ENCODE measurements at places on chromosomes 2 and 18. TPM values are rescaled to one million over a fixed set of nuclear protein-coding genes. Genes with fewer than 3 reads are reported as not detected.
A peak's percentile ranks its signal among the peaks of the same experiment; 100 is the strongest.

DNA sequence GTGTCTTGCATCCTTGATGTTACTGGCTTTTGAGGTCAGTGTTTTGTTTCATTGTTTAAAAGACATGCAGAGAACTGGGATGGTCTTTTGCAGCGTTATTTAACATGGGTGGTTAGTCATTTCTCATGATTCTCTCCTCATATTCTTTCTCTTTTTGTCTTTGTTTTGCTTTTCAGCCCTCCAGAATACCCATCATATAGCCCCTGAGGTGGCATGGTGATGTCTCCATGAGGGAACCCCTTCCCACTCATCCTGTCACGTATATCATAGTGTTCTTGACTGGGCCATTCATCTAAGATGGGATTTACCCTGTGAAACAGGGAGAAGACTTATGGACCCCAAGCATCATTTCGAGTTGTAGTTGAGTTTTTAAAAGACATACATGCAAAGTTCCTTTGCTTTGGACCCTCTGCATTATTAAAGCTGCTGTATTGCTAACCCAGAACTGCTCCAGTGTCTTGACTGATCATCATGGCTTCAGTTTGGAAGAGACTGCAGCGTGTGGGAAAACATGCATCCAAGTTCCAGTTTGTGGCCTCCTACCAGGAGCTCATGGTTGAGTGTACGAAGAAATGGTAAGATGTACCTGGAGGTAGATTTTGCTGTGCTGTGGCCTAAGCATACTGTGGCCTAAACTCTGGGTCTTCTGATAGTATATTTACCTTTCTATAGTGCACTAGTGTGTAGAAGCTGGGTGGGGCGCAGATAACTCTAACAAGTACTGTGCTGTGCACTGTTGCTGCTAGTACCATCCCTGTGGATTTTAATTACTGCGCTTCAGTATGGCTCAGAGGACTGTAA is 1.4 kb downstream of the EHBP1 start:
- DNase-seq = peak; percentile 50

DNA sequence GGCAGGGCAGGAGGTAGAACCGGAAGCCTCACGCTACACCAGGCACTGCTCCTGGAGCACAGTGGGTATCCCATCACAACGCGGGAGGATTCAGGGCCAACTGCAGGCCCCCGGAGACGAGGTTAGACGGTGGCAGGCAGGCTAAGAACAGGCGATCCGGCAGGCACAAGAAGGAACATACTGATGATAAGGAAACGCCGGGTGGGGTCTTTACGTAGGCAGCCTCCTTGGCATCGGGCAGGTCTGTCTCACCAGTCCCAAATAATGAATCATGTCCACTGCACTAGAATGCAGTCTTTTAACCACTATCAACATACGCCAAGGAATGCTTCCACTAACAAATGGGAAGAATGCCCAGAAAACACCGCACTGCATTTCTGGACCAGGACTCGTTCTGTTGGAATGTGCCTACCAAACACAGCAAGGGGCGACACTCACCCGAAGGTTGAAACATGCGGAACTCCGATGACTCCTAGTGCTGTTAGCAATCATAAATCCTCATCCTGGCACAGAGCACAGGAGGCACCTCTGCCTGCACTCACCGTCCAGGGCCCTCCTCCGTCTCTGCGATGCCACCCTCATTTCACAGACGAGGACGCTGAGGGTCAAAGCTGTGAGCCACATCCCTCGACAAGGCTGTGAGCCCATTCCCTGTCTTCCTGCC is 35.2 kb downstream of the ZNF516 start:
- no peak for DNase-seq

- no peak for DNase-seq
These were observed 89.5 kb downstream of the MRPS9 start for GRCh38 chr2:105127289-105127915.

- no peak for DNase-seq
These were observed 323.9 kb downstream of the SLC8A1 start for GRCh38 chr2:40127890-40128557.

GRCh38 chr2:219628986-219629901 is 1.8 kb downstream of the SLC4A3 start:
- DNase-seq = no peak

Gene PTGR3
- total RNA-seq = 16.1 TPM

DNA sequence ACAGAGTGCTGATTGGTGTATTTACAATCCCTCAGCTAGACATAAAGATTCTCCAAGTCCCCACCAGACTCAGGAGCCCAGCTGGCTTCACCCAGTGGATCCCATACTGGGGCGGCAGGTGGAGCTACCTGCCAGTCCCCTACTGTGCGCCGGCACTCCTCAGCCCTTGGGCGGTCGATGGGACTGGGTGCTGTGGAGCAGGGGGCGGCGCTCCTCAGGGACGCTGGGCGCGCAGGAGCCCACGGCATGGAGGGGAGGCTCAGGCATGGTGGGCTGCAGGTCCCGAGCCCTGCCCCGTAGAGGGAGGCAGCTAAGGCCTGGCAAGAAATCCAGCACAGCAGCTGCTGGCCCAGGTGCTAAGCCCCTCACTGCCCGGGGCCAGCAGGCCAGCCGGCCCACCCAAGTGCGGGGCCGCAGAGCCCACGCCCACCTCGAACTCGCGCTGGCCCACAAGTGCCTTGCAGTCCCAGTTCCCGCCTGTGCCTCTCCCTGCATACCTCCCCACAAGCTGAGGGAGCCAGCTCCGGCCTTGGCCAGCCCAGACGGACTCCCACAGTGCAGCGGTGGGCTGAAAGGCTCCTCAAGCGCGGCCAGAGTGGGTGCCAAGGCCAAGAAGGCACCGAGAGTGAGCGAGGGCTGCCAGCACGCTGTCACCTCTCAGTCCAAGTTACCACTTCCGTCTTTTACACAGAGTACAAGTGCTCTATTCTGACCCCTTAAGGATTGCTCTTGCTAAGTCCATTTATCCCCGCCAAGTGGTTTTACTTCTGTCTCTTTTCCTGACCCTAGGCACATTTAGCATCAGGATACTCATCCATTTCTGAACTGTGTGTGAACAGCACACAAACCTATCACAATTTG is 1.7 kb upstream of the RPE start:
- no peak for DNase-seq

DNA sequence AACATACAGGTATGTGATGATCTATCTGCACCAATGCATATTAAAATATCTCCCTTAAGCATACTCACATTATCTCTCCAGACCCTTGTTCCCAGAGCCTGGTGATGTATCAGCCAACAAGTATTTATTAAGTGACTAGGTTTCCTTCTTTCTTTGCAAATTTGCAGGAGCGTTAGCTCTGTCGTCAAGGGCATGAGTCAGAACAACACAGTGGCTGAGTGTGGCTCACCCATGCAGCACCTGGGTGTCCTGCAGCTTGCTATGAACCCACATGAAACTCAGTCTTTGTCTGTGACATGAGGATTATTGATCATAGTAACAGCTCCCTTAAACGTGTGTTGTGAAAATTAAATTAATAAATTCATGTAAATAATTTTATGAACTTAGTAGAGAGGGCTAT is 96.6 kb downstream of the PIEZO2 start:
- no peak for DNase-seq

Gene TNFRSF11A
- total RNA-seq = 7.4 TPM

DNA sequence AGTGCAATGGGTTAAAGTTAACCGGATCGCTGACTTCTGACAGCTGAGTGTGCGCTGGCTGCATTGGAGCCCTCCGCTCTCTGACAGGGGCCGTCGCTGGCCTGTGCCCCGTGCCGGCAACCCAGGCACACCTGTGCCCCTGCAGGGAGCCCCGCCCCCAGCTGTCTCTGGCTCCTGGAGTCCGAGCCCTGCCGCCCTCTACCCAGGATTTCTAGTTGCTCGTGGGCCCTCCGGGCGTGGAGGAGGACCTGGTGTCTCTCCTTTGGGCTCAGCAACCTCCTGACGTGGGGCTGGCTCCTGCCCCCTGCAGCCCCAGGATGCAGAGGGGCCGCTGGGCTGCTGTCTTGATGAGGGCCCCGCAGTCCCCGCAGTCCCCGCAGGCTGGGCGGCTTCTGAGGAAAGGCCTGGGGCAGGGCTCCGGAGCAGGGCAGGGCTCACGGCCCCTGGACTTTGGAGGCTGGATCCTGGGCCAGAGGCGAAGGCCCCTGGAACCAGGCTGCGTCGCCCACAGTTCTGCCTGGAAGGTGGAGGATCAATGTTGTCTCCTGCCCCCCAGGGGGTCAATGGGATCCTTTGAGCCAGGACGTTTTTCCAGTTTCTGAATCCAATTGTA is 172.8 kb downstream of the RNF144A start:
- no peak for DNase-seq

DNA sequence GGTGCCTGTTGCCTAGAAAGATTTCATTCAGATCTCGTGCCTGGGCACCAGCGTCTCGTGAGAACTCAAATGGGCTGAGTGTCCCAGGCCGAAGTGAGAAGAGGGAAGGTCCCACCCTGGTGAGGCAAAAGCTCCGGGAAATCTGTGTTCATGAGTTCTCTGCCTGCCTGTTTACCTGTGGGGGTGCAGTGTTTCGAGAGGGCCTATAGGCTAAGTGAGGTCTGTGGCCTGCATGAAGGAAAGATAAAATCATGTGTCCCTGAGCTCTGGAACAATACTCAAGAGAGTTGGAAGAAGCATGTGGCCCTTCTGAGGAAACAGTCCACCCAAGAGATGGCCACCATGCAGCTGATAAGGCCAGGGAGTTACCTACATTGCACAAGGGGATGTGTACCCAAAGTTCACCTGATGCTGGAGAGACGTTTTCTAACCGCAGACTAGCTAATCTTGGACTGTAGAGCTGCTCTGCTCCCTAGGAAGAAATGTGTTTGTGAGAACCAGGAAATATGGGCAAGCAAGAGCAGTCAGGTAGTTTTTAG is 63.5 kb upstream of the ST3GAL5 start:
- DNase-seq = peak; percentile 36

- DNase-seq = no peak
These were observed 579.4 kb upstream of the ID2 start for GRCh38 chr2:8102470-8102869.

GRCh38 chr2:138219961-138220360 is 255.7 kb downstream of the HNMT start:
- no peak for DNase-seq

DNA sequence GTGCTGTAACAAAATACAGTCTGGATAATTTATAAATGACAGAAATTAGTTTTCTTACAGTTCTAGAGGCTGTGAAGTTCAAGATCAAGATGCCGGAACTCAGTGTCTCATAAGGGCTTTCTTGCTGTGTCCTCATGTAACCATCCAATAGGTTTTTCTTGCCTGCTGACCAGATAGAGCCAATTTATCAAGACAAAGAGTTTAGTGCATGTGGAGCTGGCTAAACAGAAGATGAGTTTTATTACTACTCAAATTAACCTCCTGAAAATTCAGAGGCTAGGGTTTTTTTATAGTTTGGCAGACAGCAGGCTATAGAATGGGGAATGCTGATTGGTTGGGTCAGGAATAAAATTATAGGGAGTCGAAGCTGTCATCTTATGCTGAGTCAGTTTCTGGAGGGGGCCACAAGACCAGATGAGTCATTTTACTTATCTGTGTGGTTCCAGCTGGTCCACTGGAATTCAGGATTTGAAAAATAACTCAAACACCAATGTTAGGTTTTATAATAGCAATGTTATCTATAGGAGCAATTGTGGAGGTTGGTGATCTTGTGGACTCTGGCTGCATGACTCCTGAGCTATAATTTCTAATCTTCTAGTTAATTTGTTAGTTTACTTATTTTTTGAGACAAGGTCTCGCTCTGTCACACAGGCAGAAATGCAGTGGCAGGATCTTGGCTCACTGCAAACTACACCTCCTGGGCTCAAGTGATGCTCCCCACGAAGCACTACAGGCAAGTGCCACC is 3.2 kb upstream of the PDK1 start:
- no peak for DNase-seq

GRCh38 chr2:1721706-1722646 is 22.3 kb downstream of the PXDN start:
- DNase-seq = no peak

GRCh38 chr2:117341690-117342089 is 472.8 kb upstream of the DDX18 start:
- DNase-seq = no peak

GRCh38 chr2:128490881-128491691 is 172.4 kb upstream of the HS6ST1 start:
- DNase-seq = no peak

DNA sequence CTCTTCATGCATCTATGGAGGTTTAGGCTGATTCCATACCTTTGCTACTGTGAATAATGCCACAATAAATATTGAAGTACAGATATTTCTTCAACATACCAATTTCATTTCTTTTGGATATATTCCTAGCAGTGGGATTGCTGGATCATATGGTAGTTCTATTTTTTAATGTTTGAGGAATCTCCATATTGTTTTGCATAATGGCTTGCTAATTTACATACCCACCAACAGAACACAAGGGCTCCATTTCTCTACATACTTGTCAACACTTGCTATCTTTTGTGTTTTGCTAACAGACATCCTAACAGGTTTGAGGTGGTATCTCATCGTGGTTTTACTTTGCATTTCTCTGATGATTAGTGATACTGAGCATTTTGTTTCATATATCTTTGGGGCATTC is 253.2 kb downstream of the ZNF804A start:
- no peak for DNase-seq

Gene KCNF1
- 0.66 TPM for total RNA-seq

GRCh38 chr2:202154613-202155012 is 81.6 kb downstream of the KIAA2012 start:
- no peak for DNase-seq

Gene LIPG
- 96.0 TPM for total RNA-seq

Gene ICA1L
- total RNA-seq = not detected

- no peak for DNase-seq
These were observed 44.2 kb downstream of the KCNG2 start for GRCh38 chr18:79841936-79842335.

DNA sequence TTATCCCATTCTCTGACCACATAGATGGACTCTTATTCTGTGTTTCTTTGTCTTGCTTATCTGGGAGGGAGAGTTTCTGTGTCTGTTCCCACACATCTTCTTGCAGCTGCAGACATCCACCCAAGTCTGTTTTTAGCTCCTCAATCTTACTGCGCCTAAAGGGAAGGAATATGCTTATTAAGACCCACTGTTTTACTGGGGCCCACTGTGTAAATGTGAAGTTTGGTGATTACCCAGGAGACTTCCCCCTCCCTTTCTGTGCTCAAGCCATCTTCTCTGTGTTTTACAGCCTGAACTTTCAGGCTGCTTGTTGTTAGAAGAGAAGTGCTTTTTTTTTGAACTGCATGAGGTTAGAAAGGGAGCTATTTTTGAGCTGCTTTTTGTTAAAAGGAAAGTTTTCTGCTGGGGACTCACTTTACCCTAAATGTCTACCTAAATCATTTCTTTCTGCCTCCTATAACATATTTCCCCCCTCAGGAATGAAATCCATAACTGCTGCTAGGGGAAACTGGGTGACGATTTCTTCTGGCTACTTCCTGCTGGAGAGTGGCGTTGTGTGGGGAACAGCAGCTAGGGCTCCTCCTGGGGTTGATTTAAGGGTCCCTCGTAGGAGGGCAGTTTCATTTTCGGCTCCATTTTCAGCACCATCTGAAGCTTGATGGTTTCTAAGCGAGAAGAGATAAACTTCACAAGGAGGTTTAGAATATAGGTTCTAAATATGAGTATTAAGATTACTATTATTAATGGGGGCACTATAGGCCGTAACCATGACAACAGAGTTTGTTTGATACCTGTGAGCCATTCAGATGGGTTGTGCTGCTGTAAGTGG is 39.5 kb upstream of the GMCL1 start:
- DNase-seq = no peak
